ENCODE measurements at places on chromosomes 2 and 18.

GRCh38 chr18:55582325-55582724 lies 5.7 kb downstream of the TCF4 start:
- DNase-seq = no peak

GRCh38 chr2:156189584-156189983 lies 142.9 kb downstream of the NR4A2 start:
- no peak for DNase-seq

- no peak for DNase-seq
These were observed 125.6 kb downstream of the BIRC6 start for GRCh38 chr2:32482471-32482870.

DNA sequence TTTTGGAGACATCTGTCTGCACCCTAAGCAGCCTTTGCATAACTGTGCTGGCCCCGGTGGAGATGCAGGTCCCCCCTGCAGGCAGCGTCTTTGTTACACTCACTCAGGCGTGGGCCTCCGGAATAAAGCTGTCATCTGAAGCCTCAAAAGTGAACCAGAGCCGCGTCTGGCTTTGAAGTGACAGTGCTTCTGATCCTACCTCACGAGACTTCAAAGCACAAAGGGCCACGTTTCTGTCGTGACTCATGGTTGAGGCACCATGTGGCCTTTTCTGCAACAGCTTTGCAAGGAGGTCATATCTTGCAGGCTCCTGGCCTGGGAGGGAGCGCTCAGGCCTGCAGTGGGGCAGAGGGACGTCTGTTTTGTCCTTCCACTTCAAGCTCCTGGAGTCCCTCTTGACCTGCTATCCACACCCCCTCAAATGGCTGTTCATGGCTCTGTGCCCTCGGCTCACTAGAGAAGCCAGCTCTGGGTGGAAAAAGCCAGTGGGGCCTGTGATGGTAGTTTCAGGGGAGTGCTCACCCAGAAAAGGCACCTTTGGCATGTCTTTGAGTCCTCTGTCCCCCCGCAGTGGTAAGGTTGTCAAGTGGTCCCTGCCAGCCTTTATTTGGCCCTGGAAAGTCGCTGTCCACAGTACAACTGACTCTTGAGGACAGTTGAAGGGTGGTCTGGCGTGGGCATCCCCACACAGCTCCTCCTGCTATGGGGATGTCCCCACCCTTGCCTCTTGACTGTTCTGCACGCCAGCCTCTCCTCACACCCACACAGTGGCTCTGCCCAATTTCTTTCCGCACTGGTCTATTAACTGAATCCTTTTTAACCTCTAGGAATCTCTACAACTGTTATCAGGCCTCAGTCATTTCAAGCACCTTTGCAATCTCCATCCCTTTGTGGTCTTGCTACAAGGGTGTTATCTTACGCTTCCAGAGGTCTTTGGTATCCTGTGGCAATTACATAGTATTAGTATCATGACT lies 19.3 kb downstream of the GPR55 start:
- DNase-seq = no peak

- DNase-seq = no peak
These were observed 302.2 kb upstream of the STON1 start for GRCh38 chr2:48227617-48228344.

- peak; percentile 72 for DNase-seq
These were observed at the start of gene SP100 for GRCh38 chr2:230416061-230416721. SP100 (plus strand) TSS chr2:230416201; CDS start chr2:230416297, 96 bp downstream.

GRCh38 chr2:143560724-143561123 lies 431.5 kb downstream of the ARHGAP15 start:
- DNase-seq = no peak

DNA sequence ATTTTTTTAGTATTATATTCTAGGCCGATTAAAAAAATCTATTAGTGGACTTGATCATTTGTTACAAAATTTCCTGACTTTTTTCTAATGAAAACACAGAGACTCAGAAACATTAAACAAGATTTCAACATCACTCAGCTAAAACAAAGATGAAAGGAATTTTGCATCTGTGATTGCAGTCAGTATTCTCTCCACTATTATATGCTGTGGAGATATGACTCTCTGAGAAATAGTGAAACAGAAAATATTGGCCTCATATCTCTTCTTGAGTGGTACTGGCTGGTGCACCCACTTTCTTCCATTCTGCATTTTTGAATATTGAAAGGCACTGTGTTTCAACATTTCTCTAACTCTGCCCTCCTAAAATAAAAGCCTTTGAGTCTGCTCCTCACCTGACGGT lies 914.2 kb downstream of the TSN start:
- no peak for DNase-seq

DNA sequence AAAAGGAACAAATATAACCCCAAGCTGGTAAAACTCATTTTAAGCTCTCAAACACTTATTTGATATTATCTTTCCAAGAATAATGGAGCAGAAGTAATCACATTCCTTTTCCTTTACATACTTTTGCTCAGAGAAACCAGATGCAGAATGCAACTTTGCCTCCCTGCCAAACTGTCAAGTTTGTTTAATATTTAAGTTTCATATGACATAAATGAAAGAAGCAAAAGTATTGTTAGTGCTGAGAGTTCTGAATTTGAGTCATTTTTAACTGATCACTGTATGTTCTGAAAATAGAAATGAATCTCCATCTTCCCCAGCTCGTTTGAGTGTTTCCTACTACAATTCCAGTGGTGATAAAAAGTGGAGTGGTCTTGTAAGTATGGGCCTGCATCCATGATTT lies 423.4 kb downstream of the PID1 start:
- DNase-seq = no peak

- DNase-seq = no peak
These were observed 1.6 kb downstream of the TXNL4A start for GRCh38 chr18:79986726-79987125.

DNA sequence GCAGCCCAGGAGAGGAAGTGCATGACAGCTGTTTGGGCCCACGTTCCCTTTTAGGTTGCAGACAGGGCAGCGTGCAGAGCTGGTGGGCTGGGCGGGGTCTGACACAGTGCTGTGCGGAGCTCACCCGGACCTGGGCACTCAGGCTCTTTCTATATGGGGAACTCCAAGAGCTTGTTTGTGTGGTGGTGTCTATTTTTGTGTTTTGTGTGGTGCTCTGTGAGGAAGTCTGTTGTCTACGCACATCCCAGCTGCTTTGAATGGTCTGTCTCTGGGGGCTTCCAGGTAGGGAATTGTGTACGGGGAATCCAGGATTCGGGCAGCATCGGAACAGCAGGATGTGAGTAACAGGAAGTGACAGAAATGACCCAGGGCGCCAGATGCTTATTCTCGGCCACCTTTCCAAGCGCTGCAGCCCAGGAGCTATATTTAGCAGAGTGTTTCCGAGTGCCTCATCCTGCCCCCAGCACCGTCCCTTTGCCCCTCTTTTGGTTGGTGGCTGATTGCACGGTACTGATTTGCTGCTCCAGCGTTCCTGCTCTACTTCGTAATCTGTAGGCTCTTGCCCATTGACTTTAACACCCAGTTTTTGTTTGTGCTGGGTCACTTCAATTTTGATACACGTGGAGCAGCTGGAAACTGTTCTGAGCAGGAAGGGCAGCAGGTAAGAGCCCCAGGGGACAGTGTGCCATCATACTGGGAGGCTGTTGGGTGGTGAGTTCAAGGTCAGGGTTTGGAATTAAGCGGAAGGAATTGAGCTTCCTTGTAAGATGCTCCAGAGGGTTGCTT lies 64.7 kb downstream of the DGKD start:
- DNase-seq = peak; percentile 57

GRCh38 chr18:12076424-12077140 lies 17.1 kb upstream of the ANKRD62 start:
- DNase-seq = no peak

GRCh38 chr2:80469428-80469827 lies 164.9 kb upstream of the LRRTM1 start:
- no peak for DNase-seq

DNA sequence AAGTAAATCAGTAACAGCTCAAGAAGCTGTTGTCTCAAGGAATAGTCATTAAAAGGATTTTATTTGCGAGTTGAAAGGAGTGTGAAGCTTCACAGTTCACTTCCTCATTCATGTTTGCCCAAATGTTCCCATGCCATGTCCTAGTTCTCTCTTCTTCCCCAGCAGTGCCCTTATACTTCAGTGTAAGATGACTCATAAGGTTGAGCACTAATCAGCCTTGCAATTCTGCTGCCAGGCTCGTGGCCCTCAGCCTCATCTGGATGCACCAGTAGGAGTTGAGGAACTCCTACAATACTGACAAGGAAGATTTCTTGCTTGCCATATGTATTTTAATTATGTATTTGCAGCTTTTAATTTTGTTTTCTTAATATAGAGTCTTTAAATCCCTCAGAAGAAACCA lies 1980.4 kb downstream of the SUCLG1 start:
- DNase-seq = no peak

- DNase-seq = no peak
These were observed 141.5 kb downstream of the AQP4 start for GRCh38 chr18:26723981-26724380.

- no peak for DNase-seq
These were observed 440.9 kb upstream of the CELF4 start for GRCh38 chr18:38006541-38006940.

DNA sequence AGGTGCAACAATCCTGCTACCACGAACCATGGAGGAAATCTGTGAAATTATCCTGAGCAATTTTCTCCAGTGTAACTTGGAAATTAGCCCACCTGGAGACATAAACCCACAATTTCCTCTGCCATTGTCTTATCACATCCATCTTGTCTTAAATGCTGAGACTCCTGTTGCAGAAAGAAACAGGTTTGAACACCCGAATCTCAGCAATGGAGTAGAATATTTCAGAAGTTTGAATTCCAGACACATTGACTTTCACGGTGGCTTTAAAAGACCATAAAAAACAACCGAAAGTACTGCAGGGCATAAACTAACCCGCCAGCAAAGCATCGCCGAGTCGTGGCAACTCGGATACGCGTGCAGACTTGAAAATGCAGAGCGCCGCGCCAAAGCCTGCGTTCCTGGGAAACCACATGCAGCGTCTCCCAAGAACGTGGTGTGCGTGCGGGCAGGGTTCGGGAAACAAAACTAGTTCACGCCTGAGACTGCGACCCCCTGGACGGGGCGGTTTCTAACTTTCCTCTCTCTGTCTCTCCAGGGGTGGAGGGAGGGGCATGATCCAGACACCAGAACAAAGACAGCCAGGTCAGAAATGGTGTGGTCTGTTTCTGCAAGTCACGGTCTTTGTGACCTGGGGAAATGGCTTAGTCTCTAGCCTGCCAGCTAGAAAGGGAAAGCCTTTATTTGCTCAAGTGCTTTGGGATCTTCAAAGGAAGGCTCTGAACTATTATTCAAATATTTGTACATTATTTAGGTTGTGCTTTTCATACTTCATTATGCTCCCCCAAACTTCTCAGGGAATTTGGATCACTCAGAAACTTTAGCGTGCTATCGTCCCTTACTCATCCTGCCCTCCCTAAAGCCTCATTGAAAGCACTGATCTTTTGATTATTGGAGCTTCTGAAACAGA lies 26.9 kb upstream of the KCTD1 start:
- DNase-seq = no peak

GRCh38 chr2:198161151-198161550 lies 356.8 kb downstream of the PLCL1 start:
- DNase-seq = no peak

DNA sequence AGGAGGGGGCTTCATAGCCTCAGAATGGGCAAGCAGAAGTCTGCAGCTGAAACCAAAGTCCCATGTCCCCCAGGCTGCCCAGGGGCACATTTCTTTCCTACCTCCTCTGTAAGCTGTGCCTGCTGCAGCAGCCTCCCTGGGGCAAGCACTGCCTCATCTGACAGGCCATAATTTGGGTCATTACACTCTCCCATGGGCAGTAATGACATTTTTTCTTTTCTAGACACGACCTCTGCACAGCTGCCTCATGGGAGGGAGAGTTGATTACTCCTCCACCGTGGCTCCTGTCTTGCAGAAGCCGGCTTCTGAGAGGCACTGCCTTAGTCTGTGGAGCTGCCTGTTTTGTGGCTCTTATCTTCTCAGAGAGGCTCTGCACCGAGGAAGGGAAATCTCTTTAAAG lies 268.9 kb downstream of the TDRD15 start:
- no peak for DNase-seq

GRCh38 chr18:59233017-59233410 lies 13.1 kb downstream of the GRP start:
- DNase-seq = no peak

DNA sequence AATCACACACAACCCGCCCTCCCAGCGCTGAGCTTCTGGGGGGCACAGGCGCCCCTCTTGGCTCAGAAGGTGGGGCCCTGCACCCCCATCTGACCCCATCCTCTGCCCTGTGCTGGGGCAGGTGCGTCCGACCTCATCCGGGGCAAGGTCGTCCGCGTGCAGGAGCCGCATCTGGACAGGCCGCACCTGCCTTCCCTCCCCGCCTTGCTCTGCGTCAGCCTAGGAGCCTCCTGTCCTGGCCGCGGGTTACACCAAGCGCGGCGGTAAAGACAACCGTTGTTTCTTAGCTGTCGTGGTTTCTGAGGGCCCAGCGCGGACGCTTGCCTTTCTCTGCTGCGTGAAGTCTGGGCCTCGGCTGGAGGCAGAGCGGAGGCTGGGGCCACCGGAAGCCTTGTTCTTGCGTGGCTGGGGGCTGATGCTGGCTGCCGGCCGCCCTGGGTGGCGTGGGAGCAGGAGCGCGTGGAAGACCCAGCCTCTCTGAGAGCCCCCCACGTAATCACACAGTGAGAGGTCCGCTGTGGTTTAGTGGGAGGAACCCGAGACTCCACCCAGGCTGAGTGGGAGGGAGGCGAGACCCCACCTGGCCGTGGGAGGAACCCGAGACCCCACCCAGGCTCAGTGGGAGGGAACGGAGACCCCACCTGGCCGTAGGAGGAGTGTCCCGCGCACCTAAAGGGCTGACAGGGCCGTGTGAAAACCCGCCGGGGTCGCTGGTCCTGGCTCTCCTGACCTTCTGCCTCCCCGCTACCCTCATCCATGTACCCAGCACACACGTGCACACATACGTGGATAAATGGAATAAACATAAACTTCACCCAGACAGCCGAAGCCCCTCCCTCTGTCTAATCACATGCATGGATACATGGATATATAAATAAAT lies 51.8 kb downstream of the KCNG2 start:
- DNase-seq = no peak

DNA sequence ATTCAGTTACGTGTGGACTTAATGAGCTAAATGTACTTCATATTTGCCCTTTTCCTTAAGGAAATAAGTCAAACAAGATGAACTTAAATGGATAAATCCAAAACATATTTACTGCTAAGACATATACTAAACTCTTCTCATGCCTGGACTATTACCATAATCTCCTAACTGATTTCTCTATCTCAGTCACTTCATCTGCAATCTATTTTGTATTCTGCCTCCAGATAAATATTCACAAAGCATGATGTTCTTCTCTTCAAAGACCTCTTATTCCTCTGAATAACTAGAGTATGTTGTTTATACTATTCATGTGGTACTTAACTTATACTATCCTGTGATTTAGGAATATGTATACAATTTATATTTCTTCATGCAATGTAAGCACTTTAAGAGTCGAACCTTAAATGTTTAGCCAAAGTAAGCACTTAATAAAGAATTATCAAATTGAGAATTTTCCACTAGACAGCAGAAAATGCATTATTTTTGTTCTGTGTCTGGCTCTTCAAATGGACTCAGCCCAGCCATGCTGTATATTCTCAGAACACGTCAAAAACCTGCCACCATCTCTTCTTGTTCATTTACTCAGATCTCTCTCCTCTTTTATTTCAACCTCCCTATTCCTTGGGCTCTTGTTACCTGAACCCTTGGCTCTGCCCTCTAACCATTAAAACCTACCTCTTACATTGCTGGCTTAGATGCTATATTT lies 79.9 kb upstream of the ARHGAP28 start:
- no peak for DNase-seq

GRCh38 chr2:98381494-98381893 lies 35.2 kb downstream of the CNGA3 start:
- no peak for DNase-seq

- DNase-seq = no peak
These were observed 50.3 kb downstream of the HK2 start for GRCh38 chr2:74884118-74884762.

Measured in RCC 7860 (cell line).